Fibroblast of lung (primary cell): ENCODE measurements at places on chromosomes 5 and 9. TPM values are rescaled to one million over a fixed set of nuclear protein-coding genes. Genes with fewer than 3 reads are reported as not detected.

- H3K36me3 ChIP-seq: no peaks in the 10 kb centered on the region
- no peaks in the 10 kb centered on the region for H3K4me1 ChIP-seq
- no peak overlapping the region for H3K4me3 ChIP-seq
- no peak overlapping the region for H3K27ac ChIP-seq
- H3K27me3 ChIP-seq: no peaks in the 10 kb centered on the region
These were observed 84.3 kb downstream of the GDNF start for GRCh38 chr5:37755581-37755980.

GRCh38 chr9:126613651-126614050 lies at the start of gene LMX1B:
TSS of gene LMX1B (plus strand) at chr9:126613928. CDS start at chr9:126614450, 522 bp downstream.
- peak; percentile 31 for DNase-seq
- H3K27me3 ChIP-seq: peaks cover 79% of the 10 kb centered on the region
- no peaks in the 10 kb centered on the region for H3K4me1 ChIP-seq
- no peak within 1 kb of the TSS for H3K4me3 ChIP-seq

- no peaks in the 10 kb centered on the region for H3K4me1 ChIP-seq
- no peak overlapping the region for H3K4me3 ChIP-seq
- H3K27ac ChIP-seq: no peak overlapping the region
- H3K27me3 ChIP-seq: no peaks in the 10 kb centered on the region
These were observed 630.1 kb upstream of the KLF4 start for GRCh38 chr9:108119530-108120113.

DNA sequence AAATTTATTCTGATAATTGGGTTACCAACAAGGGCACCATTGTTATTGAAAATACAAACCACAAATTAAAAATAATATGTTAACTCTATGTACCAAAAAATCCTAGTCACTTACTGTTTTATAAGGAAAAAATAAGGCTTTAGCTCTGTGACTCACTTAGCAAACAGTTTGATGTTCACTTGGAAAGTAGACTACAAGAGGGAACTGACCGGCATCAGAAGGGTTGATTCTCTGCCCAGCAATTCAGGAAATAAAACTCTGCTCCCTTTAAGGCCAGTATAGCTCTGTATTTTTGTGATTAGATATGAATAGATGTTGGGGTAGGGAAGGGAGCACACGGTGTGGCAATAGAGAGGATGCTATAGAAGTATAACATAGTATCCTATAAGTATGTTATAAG lies 671.3 kb downstream of the LRRC70 start:
- no peaks in the 10 kb centered on the region for H3K36me3 ChIP-seq
- H3K27ac ChIP-seq: no peak overlapping the region
- H3K27me3 ChIP-seq: no peaks in the 10 kb centered on the region
- no peak for DNase-seq
- H3K4me3 ChIP-seq: no peak overlapping the region

DNA sequence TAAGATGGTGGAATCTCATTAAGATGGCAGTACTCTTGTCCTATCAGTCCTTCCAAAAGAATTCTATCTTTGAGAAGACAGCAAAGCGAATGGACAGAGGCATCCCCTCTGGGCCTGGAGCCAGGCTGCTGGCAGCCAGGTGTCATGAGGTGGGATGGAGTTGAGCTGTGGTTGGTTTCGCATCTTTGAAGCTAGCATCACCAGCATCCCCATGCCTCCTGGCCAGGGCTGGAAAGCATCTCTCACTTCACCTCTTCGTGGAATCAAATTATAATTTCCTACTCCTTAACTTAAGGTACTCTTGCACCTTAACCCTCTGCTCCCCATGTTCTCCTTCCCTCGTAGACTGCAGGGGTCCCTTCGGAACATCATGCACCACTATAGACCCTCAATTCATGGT lies 248.3 kb downstream of the GADD45G start:
- H3K27ac ChIP-seq: no peak overlapping the region
- H3K4me3 ChIP-seq: no peak overlapping the region
- H3K4me1 ChIP-seq: no peaks in the 10 kb centered on the region
- no peaks in the 10 kb centered on the region for H3K36me3 ChIP-seq
- H3K27me3 ChIP-seq: no peaks in the 10 kb centered on the region
- no peak for DNase-seq

GRCh38 chr9:110340306-110340705 lies 2.6 kb upstream of the TXNDC8 start:
- H3K4me1 ChIP-seq: peaks cover 6% of the 10 kb centered on the region
- DNase-seq: peak; percentile 18
- H3K27ac ChIP-seq: no peak overlapping the region
- H3K4me3 ChIP-seq: no peak overlapping the region
- H3K27me3 ChIP-seq: no peaks in the 10 kb centered on the region

GRCh38 chr5:63553073-63553472 lies 409.2 kb downstream of the HTR1A start:
- H3K36me3 ChIP-seq: no peaks in the 10 kb centered on the region
- H3K4me3 ChIP-seq: no peak overlapping the region
- H3K4me1 ChIP-seq: no peaks in the 10 kb centered on the region

The GOLGA1 gene
- 12.8 and 15.9 TPM in 2 replicates for total RNA-seq

- no peak overlapping the region for H3K27ac ChIP-seq
- no peak for DNase-seq
- H3K27me3 ChIP-seq: no peaks in the 10 kb centered on the region
These were observed 19.9 kb upstream of the GLIPR2 start for GRCh38 chr9:36116593-36116992.

The AUH gene
- 44.7 and 55.5 TPM in 2 replicates for total RNA-seq

- H3K36me3 ChIP-seq: no peaks in the 10 kb centered on the region
- H3K4me3 ChIP-seq: no peak overlapping the region
- H3K27ac ChIP-seq: no peak overlapping the region
These were observed 38.3 kb downstream of the RASEF start for GRCh38 chr9:83024506-83025125.

DNA sequence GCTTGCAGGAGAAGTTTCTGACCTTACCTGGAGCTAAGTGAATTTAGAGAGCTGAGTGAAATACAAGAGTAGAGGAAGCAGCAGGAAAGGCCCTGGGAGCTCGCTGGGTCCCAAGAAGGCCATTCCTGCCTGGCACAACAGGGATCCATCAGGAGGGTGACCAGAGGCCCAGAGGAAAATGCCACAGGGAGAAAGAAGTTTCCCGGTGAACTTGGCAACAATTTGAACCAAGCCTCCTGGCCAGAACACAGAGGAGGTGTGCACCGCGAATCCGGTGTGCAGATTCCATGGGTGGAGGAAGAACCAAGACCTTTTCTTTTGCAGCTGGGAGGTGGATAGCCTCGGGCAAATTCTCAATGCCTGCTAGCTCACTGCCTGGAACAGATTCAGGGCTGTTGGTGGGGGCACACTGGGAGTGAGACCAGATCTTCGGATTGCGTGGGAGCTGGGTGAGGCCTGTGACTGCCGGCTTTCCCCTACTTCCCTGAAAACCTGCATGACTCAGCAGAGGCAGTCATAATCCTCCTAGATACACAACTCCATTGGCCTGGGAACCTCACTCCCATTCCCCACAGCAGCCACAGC lies 1850.9 kb upstream of the NUDT12 start:
- no peak overlapping the region for H3K4me3 ChIP-seq
- no peaks in the 10 kb centered on the region for H3K27me3 ChIP-seq
- no peak for DNase-seq

The TMEM174 gene
- not detected in 2 replicates for total RNA-seq

GRCh38 chr5:88262116-88262515 lies 6.5 kb downstream of the TMEM161B start:
- H3K36me3 ChIP-seq: no peaks in the 10 kb centered on the region
- no peaks in the 10 kb centered on the region for H3K4me1 ChIP-seq
- no peaks in the 10 kb centered on the region for H3K27me3 ChIP-seq

DNA sequence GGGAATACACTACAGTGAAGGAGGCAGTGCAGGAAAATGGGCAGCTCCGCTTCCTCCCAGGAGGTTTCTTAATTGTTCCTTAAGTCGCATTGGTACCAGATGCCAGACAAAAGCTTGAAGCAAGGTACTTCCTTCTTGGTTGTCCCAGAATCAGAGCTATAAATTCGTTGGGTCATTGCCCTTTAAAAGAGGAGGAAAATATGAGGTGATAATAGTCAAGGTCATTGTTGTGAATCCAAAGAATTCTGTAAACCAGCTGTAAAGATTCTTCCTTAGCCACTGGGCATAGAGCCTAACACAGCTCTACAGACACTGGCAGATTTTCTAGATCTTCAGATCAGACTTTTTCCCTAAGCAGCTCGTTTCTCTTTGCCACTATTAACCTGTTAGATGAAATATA lies 444.1 kb upstream of the TLE4 start:
- no peak overlapping the region for H3K27ac ChIP-seq
- no peak for DNase-seq
- no peaks in the 10 kb centered on the region for H3K27me3 ChIP-seq
- H3K4me1 ChIP-seq: no peaks in the 10 kb centered on the region
- no peaks in the 10 kb centered on the region for H3K36me3 ChIP-seq
- H3K4me3 ChIP-seq: no peak overlapping the region
